Activated gamma-delta T cell treated with Interleukin-2 at 50 U/mL for 16 hours (primary cell): ENCODE measurements at places on chromosomes 7 and 10.

GRCh38 chr7:1151156-1151555 lies 8.8 kb downstream of the ZFAND2A start:
- DNase-seq: no peak

- no peak for DNase-seq
These were observed 223.6 kb downstream of the TNS3 start for GRCh38 chr7:47358357-47358756.

GRCh38 chr7:128737867-128738385 lies 1.2 kb upstream of the CALU start:
- no peak for DNase-seq

DNA sequence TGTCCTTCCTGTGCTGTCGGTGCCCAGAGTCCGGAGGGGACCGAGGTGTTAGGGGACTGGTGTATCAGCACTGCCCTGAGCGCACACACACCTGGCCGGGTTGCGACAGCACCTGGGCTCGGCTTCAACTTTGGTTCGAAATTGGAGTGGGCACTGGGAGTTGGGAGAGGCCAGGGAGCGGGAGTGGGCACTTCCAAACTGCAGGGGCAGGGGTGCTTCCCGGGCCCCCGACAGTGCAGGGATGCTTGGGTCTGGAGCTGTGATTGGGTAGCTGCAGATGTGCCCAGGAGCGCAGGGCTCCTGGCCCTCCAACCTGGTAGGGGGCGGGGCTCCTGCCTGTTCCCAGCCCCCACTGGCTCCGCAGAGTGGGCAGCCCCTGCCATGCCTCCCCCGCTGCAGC lies 7.7 kb downstream of the BBS9 start:
- DNase-seq: no peak

DNA sequence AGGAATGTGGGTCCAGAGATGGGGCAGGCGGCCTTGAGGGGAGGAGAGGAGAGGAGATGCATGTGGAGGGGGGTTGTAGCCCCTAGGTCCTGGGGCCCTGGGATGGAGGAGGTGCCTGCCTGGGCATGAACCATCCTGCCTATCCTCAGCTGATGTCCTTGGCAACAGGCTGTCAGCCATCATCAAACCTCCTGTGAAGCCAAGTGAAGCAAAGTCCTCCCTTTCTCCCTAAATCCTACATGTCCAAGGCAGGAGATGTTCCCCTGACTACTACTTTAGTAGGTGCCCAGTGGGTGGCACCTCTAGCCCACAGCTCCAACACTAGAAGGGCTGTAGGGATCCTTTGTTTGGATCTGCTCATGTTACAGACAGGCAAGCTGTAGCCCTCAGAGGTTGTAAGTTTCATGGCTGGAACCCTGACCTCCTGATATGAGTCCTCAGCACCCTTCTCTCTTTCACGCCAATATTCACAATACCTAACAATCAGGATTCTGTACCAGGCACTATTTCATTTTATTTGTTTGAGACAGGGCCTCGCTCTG lies 66.6 kb upstream of the SYPL1 start:
- no peak for DNase-seq

DNA sequence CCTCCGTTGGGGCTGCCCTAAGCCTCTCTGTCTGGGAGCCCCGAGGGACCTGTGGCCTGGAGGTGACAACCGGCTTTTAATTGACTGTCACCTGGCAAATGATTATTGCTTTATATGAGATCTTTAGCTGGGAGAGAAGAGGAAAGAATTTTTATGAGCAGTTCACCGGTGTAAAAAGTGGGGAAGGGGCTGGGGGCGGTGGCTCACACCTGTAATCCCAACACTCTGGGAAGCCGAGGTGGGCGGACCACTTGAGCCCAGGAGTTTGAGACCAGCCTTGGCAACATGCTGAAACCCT lies 2.6 kb upstream of the COX19 start:
- no peak for DNase-seq

DNA sequence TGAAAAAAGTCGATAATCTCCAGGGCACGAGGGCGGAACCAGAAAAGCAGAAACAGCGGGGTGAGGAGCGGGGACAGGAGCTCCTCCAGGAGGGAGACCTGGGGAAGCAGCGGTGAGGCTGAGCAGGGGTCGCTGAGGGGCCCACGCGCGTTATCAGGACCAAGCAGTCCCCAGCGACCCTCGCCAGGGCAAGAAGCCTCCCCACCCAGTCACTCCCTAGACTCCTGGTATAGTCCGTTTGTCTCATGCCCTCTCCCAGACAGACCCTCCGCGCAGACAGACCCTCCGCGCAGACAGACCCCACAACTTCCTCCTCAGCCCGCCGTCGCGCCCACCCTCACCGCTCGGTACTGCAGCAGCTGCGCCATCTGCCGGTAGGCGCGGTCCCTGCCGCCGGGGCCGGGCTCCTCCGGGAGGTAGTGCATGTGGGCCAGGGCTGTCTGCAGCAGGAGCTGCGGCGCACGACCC lies 6.3 kb downstream of the ATG9B start:
- peak; percentile 81 for DNase-seq

- no peak for DNase-seq
These were observed 33.4 kb upstream of the NRBF2 start for GRCh38 chr10:63099734-63100133.

DNA sequence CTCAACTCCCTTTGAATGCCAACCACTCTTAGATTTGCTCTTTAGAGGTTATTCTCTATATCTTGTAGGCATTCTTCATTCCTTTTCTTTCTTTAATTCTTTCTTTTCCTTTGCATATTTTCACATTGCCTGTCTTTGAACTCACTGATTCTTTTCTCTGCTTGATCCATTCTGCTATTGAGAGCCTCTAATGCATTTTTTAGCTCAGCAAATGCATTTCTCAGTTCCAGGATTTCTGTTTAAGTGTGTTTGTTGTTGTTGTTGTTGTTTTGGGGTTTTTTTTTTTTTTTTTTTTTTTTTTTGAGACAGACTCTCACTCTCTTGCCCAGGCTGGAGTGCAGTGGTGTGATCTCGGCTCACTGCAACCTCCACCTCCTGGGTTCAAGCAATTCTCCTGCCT lies 71.6 kb downstream of the FBXL13 start:
- DNase-seq: no peak

GRCh38 chr7:85160223-85160622 lies 26.6 kb downstream of the SEMA3D start:
- no peak for DNase-seq

DNA sequence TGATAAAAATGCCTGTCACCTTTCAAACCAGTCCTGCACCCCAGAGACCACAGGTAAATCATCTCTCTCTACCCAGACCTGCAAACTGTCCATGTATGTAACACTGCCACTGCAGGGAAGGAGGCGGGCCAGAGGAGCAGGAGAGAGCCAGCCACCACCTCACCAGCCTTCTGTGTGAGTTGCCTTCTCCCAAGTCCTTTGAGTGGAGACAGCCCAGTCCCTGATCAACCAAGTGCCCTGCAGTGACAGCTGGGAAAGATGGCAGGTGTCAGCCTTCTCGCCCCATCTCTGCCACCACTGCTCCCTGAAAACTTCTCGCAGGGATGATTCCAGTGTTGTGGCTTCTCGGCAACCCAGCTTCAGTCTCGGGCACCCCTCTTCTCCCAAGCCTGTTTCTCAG lies 42.4 kb downstream of the MTURN start:
- no peak for DNase-seq

DNA sequence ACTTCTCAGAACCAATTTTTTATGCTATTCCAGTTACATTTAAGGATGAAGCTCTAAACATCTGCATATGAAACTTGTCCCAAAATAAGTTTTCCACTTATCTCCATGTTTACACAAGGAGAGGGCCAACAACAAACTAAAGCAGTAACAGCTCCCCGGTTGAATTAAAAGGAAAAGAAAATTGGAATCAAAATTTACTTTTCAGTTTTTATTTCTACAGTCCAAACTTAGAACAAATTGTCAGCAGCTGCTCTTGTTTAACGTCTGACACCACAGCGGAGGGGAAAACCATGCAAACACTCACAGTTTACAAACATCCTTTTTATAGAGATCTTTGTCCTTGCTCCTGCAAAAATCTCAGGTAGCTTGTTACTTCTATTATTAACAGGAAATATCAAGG lies 101.3 kb downstream of the COL28A1 start:
- DNase-seq: no peak

DNA sequence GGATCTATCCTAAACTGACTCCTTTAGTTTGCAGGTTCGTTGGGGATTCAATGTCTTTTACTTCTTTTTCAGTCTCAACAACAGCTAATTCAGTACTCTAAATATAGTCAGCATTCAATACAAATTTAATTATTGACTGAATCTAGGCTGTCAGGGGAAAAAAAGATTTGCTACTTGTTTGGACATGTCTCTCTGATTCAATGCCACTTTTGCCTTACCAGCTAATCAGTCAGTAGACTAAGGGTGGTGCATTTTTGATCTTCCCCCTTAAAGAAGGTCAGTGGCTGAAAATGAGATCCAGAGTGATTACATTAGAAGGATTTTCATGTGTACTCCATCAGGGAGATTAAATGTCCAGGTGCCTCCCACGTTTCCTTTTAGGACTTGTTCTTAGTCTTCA lies 145.1 kb downstream of the C1GALT1 start:
- DNase-seq: no peak

DNA sequence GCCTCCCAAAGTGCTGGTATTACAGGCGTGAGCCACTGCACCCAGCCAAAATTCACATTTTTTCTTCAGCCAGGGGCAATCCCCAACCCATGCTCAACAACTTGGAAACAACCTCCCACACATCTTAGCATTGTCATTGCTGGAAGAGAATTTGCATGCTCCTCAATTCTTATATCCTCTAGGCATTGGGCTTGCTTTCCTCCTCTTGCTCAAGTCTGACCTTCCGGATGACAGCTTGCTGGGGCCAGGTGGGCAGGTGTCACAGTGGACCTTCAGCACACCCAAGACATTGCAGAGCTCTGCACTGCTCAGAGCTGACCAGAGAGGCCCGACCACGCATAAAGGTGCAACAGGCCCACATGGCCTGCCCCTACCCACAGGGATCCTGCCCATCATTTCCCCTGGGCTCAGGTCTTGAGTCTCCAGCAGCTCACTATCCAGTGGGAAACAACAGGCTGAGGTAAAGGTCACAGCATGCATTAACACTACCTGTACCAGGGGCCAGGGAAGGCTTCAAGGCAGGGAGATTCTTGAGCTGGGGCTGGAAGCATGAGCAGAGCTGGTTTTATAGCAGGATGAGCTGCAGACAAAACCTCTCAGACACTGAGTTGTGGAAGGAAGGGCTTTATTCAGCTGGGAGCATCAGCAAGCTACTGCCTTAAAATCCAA lies 6.8 kb upstream of the GPR15LG start:
- DNase-seq: no peak

DNA sequence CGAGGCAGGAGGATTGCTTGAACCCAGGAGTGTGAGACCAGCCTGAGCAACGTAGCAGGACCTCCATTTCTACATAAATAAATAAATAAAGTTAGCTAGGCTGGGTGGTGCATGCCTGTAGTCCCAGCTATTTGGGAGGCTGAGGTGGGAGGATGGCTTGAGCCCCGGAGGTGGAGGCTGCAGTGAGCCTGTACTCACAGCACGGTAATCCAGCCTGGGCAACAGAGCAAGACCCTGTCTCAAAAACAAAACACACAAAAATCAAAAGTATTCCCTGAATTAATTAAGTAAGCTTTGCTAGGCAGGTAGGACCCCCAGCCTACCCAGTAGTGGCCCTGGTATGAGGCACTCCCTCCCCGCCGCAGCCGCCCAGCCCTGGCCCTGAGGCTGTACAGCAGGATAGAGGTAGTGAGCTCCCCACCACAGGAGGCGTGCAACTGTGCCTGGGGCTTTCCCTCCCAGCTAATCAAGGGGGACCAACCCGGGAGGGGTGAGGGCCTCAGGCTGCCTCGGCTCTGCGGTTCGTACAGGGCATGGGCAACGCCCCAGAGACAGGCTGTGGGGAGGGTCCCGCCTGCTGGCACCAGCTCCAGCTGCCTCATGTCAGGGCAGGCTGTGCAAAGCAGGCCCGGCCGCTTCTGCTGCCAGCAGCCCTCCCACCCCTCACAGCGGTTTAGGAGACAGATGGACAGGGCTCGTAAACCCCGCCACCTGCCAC lies 1.0 kb upstream of the CYP2W1 start:
- DNase-seq: no peak

DNA sequence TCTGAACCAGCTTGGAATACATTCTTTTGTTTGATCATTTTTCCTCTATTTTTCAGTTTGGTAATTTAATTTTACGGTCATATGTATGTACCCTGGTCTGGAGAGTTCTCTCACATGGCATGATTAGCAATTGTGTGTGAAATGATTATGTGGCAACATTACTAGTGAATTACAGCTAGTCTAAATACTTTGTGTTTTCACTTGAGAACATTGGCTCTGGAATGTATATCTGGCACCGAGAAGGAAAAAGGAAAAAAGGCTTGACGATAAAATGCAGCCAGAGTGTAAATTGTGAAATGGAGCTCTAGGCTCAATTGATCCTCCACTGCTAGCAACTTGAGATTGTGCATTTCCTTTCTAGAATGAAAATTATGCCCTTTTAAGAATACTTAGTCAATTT lies 397.2 kb downstream of the EXOC4 start:
- no peak for DNase-seq

GRCh38 chr7:27765841-27766240 lies 25.9 kb downstream of the TAX1BP1 start:
- no peak for DNase-seq

DNA sequence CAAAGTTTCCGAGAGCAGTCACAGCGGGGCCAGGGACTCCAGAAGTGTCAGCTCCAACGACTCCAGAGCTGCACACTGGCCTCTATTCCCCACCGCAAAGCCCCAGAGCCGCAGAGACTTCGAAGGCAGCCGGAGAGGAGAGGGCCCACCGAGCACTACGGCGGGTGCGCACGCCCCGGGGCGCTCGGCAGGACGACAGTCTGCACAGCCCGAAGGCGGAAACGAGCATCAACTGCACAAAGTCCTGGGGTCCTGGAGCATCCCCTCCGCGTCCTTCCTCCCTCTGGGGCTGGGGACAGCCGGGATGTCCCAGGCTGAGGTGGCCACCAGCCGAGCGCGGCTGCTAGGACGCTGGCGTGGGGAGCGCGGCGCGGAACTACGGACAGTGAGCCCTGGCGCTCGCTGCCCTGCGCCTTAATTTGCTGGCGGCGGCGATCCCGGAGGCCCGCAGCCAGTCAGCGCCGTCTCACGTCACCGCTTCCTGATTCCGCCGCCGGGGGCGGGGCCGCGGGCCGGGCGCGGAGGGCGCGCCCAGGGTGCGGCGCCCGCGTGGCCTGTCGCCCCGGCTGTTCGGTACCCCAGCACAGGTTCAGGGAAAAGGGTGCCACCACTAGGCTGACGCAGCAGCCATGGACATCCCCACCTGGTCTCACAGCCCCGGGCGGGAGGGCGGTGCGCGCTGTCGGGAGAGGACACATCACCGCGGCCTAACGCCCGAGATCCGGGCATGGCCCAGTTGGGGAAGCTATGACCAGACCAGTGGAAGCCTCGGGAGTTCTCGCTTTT lies at the start of gene TBX20:
TBX20 (minus strand) TSS at position 391 of the 786 bp plus-strand sequence. CDS start 480 bp downstream, outside the sequence.
- DNase-seq: no peak

- DNase-seq: no peak
These were observed 28.2 kb downstream of the SGPL1 start for GRCh38 chr10:70843776-70844489.
